ENCODE measurements at places on chromosomes 6 and 20.

DNA sequence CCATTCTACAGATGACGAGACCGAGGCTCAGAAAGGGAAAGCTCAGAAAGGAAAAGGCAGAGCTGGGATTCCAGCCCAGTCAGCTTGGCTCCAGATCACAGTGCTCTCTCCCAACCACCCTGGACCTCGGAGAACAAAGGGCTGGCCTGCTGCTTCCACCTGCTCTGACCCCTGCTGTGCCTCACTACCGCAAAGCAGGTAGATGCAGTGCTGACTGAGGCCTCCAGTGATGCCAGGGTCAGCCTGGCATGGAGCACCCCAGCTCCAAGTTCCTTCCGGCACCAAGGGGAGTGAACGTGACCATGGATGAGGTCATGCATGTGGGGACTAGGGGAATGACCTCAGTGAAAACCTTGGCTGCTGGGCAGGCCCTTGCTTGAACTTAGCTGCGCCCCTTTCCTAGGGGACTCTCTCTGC, 20.7 kb upstream of the TLDC2 start:
- DNase-seq = peak; percentile 87

DNA sequence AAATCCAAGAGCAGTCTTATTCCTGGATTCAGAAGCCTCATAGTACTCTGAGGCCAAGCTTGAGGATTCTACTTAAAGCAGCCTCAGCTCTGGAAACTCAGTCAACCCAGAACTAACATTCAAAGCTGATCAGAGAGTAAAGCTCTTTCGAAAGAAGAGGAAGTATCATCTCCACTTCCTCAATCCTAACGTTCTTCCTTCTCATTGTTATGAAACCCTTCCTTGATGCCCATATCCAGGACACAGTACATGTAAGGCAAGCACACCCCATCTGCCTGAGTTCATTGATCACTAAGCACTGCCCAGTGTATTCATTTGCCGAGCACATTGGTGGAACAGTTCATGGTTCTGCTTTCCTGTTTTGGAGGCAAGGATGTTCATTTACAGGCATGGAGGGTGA, at the start of gene IPCEF1:
Gene IPCEF1 (minus strand): TSS at position 114 of the 400 bp plus-strand sequence. CDS start 90,856 bp downstream, outside the sequence.
- DNase-seq = no peak

GRCh38 chr6:36605560-36606391, 11.6 kb downstream of the SRSF3 start:
- peak; percentile 47 for DNase-seq

DNA sequence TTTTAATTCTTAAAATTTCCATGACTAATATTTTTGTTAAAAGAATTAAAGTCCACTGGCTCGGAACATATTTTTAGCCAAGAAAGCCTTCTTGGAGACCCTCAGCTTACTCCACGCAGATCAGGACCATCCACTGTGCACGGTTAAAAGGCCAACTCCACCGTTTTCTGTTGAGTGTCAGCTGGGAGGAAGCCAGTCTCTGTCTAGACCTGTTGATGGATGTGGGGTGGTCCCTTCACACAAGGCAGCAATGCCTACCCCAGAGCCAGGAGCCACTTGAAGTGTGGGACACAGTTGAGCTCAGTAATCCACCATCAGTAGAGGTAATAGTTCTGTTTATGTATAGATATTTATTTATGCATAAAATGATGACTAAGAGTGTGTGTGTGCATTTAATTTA, 19.9 kb upstream of the QKI start:
- DNase-seq = no peak

- peak; percentile 16 for DNase-seq
Observed at GRCh38 chr20:52746770-52747169, 225.4 kb upstream of the TSHZ2 start.

- peak; percentile 56 for DNase-seq
Observed at GRCh38 chr6:129730477-129731165, 20.6 kb upstream of the ARHGAP18 start.

DNA sequence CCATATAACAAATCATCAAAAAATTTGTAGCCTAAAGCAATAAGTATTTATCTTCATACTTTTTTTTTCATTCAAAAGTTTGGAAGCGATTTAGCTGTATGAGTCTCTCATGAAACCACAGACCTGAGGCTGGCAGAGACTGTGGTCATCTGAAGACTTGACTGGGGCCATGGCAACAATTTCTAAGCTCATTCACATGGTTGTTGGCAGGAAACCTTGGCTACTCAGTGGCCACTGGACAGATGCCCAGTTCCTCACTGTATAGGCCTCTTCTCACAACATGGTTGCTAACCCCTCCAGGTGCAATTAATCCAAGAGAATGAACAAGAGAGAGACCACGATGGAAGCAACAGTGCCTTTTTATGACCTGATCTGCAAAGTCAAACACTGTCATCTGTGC, 235.9 kb downstream of the BTBD3 start:
- peak; percentile 100 for DNase-seq

DNA sequence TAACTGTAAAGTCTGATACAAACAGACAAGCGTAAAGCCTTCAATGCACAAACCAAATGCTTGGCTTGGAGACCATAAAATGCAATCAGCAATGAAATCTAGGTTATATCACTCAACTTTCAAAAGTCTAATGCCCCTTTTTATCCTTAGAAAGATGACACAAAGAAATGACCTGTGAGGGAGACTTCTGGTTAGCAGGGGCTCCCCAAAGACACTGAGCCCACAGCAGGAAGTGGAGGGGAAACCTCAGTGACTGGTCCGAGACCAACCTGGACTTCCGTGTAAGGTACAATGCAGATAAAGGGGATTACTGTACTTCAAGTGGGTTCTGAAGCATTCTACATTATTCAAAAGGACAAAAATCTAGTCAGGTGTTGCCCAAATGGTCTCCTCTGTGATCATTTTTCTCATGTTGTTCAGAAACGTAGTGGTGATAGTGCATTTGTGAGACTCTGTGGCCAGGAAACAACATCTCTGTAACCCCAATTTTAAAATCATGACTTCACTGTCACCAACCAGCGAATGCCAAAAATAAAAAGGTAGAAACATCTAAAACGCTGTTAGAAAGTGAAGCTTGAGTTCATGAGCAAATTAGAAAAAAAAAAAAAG, 88.2 kb downstream of the HIVEP2 start:
- DNase-seq = no peak

DNA sequence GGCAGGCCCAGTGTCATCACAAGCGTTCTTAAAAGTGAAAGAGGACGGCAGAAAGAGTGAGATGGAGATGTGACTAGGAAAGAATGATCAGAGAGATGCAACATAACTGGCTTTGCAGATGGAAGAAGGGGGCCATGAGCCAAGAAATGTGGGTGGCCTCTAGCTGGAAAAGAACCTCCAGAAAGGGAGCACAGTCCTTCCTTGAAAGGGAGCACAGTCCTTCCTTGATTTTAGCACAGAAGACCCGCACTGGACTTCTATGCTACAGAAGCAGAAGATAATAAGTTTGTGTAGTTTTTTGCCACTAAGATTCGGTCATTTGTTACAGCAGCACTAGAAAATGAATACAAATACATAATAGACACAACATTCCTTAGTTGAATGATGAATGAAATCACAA, 7.0 kb upstream of the LZTS3 start:
- DNase-seq = no peak
